ENCODE measurements at places on chromosomes 3 and 15.

DNA sequence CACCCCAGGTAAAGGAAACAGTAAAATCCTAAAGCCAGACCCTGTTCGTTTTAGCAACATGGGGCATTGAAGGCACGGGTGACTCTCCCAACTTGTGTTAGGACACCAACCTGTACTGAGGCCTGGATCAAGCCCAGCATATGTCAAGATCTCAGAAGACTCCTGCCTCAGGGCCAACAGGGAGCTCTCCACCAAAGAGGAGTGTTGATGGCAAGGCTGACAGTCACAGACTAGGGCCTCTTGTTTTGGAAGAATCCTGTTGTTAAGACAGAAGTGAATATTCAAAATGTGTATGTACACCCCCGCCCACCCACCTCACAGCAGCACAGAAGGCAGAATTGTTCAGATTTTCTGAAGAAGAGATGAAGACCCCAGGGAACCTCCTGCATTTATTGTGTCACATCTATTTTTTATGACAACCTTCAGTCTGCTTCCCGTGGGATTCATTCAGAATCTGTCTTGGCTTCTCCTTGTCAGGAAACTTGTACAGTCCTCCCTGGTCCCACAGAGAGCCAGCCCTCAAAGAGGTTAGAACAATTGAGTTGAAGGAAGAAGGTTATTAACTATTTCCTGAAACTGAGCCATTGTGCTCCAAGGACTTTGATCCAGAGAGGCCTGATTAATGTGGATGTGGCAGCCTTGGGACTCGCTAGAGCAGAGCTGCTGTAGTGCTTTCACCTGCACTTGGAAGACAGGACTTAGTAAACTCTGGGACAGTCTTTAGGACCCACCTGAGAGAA is 61.7 kb upstream of the PLXNA1 start:
- DNase-seq: no peak

DNA sequence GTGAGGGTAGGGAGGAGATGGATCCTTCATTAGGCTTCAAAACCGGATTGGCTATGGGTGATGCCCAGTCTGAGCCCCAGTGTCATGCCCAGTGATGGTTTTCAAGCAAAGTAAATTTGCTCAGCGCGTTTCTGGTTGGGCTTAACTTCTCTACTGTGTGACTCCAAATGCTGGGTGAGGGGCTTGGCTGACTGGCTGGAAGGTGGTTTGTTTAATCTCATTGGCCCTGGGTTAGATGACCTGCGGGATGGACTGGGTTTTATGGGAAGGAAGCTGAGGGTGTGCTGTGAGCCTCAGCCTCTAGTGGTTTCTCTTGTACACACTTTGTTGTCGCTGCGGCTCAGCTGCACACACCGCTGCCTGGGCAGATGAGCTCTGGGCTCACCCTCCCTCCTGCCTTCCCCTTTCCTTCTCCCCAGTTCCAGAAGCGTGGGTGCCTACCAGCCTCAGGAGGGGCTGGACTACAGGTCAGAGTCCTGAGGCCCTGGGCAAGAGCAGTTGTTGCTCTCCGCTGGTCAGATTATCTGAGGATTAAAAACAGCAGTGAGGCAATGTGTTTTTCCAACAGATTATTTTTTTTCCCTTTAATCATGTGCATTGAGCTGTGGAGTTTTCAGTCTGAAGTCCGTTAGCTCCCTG is 18.6 kb downstream of the PDIA5 start:
- no peak for DNase-seq

GRCh38 chr15:47246317-47246716 is 471.0 kb upstream of the SEMA6D start:
- no peak for DNase-seq

GRCh38 chr15:92565351-92566125 is 90.0 kb downstream of the FAM174B start:
- DNase-seq: no peak

DNA sequence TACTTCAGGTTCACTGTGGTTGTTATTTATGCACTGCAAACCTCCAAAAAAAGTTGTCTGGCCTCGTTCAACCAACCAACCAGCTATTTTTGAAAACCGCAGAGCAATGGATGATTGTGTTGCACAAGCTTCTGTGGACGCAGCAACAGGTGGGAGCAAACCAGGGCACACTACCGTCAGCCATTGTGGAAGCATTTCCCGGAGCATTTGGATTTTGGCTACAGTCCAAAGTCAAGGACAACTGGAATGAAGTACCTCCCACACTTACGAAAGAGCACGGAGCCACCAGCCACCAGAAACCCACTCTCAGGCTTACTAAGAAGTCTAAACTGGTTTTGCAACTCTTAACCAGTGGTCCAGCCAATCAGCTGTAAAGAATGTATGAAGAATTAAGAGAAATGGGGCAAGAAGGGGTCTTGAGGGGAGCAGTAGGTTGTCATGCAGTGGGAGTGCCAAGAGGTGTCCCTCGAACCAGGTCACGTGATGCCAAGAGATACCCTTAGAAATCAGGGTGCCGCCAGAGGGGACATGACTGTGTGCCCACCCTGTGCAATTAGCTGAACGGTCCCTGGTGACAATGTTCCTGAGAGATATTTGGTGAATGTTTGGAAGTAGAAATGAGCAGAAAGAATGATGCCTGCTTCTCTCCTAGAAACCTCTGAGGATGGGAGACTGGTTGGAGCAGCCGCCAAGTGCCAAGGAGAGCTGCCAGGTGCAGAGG is 68.9 kb upstream of the PCSK6 start:
- no peak for DNase-seq

DNA sequence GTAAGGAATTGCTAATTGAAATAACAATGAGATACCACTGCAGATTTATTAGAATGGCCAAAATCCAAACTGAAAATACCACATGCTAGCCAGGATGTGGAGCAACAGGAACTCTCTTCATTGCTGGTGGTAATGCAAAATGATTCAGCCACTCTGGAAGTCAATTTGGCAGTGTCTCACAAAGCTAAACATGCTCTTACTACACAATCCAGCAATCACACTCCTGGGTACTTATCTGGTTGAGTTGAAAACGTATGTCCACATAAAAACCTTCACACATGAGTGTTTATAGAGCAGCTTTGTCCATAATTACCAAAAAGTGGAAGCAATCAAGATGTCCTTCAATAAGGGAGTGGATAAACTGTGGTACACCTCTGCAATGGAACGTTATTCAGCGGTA is 113.3 kb downstream of the SMAD6 start:
- DNase-seq: no peak

DNA sequence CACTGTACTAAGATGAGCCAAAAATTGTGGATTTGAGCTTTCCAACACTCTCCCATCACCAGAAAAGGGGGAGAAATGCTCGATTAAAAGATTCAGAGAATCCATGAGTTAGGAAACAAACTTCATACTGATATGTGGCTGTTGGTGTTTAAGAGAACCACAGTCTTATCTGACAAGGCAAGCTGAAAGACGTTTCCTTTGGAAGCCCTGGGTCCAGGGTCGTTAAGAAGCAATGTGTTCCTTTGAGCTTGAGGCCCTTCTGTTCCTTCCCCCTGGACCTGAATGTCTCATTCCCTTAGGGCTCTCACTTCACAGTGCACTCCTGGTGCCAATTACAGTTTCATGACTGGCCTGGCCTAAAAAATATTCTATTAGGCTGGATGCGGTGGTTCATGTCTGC is 524.8 kb upstream of the PPP2R3A start:
- DNase-seq: no peak

DNA sequence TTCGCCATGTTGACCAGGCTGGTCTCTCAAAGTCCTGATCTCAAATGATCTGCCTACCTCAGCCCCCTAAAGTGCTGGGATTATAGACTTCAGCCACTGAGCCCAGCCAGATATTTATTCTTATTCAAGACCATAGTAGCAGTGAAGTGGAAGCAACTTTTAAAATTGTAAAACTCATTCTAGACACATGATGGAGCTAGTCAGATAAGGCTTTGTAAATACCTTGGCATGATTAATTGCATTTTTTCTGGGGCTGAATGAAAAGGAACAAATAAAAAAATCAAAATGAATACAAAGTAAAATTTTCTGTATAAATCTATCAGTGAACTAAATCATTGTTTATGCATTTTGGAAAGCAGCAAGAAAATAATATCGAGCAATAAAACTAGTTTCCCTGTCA is 4.1 kb upstream of the MYO1E start:
- no peak for DNase-seq

DNA sequence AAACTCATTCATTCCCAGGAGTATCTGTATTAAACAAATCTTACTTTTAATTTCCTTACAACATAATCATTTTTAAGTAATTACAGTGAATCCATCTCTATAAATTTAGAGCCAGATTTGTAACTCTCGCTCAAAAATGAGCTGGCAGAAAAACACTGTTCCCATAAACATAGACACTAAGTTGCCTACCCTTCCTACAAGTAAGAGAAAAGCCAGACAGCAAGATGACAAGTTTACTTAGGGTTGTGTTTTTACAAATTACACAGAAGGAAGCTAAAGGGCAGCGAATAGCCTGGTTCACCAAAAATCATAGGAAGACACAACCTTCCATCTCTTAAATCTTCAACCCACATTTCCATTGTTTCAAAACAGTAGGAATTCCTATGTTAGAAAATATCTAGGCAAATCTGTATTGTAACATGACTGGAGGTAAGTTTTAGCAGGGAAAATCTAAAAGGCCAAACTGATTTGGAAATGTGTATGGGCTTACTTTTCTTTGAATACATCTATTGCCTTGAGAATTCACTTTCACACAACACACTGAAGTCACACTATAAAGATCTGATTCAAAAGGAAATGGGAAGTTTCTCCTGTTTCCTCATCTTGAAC is 21.7 kb downstream of the HERC1 start:
- no peak for DNase-seq

GRCh38 chr3:124826703-124827102 is 60.5 kb downstream of the ITGB5 start:
- no peak for DNase-seq

GRCh38 chr3:55339819-55340218 is 147.3 kb downstream of the WNT5A start:
- no peak for DNase-seq

GRCh38 chr15:69787791-69788190 is 309.9 kb downstream of the TLE3 start:
- DNase-seq: no peak

GRCh38 chr3:28115316-28115715 is 126.1 kb upstream of the CMC1 start:
- no peak for DNase-seq

DNA sequence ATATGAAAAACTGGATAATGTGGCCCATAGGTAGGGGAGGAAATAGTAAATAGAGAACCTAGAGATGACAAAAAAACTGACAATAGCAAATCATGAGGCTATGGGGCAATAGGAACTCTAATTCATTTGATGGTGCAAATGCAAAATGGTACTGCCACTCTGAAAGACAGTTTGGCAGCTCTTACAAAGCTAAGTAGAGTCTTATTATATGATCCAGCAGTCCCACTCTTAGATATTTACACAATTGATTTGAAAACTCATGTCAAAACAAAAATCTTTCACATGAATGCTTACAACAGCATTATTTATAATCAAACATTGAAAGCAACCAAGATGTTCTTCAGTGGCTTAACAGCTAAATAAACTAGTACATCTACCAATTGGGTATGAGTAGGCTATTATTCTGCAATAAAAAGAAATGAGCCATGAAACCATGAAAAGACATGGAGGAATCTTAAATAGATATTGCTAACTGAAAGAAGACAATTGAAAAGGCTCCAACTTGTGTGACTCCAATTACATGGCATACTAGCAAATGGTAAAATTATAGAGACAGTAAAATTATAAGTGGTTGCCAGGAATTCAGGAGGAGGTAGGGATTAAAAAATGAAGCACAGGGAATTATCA is 321.8 kb upstream of the STAC start:
- no peak for DNase-seq

DNA sequence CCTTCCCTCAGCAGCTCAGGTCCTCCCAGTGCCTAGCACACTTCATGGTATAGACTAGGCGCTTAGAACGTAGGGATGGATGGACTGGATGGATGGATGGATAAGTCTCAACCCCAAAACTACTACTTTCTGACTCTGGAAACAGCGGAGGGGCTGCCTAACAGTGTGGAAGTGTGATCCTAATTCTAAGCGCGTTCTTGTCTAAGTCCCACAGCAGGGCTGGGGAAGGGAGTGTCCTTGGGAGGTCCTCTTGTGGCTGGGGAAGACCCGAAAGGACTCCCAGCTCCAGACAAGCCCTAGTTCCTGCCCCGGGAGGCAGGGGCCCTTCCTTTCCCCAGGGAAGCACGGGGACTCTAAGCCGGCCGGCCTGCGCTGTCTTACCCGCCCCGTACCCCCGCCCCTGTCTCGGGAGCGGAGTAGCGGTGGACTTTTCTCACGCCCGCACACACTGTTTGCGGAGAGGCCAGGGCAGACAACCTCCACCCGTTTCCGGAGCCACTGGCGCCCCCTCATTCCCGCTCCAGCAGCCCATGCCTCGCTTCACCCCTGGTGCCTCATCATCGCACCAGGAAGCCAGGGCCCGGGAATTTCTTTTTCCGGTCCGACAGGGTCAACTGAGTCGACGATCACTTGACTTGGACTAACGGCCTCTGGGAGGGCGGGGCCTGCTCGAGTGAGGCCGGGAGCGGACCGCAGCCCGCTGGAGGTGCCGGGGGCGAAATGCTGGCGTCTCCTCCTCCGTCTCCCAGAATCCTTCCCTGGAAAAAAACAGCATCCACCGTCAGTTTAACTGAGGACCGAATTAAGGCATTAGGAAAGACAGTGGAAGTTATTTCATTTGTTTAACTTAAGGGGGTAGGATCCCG is 133.3 kb downstream of the TBC1D2B start:
- no peak for DNase-seq

DNA sequence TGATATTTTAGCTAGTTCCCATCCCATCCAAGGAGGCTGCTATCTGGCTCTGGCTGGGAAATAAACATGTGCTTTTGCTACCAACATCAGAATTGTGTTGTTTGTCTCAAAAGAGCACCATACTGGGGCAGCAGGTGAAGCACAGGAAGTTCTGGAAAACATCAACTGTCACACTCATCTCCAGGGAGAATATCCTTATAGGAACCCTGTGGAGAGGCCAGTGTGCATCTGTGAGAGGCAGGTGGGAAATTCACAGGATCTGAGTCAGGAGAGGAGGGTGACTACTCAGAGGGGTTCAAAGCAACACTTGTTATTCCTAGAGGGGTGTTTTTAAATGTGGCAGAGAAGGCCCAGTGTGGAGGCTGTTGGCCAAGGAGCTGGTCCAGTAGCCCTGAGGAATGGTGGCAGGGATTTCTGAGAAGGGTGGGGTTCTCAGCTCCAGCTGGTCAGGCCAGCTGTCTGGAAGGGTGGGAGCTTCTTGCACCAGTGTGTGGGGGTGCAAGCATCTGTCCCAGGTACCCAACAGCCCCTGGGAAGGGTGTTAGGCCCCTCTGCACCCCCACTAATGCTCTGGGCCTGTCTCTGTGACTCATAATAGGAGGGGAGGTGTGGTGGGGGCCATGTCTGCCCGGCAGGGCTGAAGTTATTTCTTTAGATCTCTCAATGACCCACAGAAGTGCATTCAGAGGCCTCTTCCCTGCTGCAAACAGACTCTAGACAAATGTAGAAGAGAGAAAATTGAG is 28.7 kb downstream of the RPSA start:
- no peak for DNase-seq

- DNase-seq: no peak
Observed at GRCh38 chr15:93265111-93265556, 176.1 kb upstream of the RGMA start.

- no peak for DNase-seq
Observed at GRCh38 chr3:177224414-177224813, 27.1 kb upstream of the TBL1XR1 start.

All from activated T-helper 1 cell treated with anti-CD3 and anti-CD28 coated beads, Interleukin-2, amount 50 U/mL, for 16 hours (primary cell).